ENCODE measurements at places on chromosomes 7 and 10.

DNA sequence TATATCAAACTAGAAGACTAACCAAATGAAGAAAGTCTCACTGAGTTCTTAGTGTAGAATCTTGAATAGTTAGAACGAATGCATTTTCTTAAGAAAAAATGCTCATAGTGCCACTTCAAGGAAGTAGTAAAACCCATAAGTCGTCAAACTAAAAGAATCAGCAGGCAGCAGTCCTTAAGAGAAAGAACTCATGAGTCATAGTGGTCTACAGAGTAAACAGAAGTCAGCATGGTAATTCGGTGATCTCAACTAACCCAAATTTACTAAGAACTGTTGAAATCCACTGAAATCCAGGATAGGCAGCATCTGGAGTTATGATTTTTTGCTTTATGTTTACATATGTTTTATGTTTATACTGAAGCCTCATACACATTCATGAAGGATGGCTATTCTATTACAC lies 256.2 kb downstream of the LHFPL3 start:
- peak; percentile 10 for DNase-seq

- DNase-seq: no peak
These were observed 8.1 kb downstream of the PGAM2 start for GRCh38 chr7:44057181-44057848.

GRCh38 chr7:139943401-139943800 lies 114.3 kb downstream of the TBXAS1 start:
- no peak for DNase-seq

- DNase-seq: no peak
These were observed 19.5 kb upstream of the PNLIP start for GRCh38 chr10:116526219-116526618.

DNA sequence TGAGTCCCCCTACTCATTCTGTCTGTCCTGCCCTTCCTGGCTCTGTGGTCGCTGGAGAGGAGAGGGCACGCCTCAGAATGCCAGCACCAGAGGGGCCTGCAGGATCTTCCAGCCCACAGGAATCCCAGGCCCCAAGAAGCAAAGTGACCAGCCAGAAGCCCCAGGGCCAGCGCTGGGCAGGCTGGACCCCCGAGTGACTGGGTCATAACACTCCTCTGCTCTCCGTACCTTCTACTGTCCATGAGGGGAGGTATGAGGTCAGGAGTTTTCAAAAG lies 102.6 kb upstream of the GPR26 start:
- DNase-seq: no peak

- no peak for DNase-seq
These were observed 543.8 kb downstream of the ARL4A start for GRCh38 chr7:13231216-13231615.

DNA sequence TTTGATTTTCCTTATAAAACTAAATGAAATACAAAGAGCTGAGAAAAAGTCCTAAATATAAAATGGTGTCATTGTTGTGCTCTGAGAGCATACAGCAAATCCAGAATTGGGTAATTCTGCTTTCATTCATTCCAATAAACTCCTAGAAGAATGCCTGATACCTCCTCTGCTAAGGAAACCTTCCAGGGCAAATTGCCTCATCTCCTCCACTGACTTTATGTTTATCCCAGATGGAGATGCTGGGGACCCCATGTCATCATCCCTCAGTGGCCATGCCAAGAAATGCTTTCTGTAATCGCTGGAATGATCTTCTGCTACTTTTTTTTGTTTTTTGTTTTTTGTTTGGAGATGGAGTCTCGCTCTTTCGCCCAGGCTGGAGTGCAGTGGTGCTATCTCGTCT lies 119.3 kb upstream of the PRKCQ start:
- DNase-seq: no peak

DNA sequence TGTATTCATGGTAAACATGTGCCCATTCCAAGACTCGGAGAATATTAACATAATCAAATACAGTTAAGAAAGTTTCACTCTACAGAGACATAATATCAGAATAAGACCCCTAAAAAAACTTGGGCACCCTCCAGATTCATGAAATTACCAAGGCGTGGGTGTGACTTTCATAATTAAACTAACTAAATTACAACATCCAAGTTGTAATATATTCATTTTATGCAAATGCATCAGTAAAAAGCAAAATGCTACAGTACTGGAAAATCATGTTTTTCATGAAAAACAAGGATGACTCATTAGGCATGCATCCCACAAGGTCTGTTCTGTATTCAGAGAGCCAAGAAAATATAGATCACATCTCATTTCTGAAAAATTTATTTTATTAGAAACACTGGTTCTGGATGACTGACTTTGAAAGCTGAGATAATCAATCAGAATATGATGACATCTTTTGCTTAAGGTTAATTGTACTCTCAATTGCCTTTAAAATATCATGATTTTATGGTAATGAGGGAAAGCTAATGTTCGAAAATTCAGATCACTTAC lies 248.8 kb upstream of the SMIM30 start:
- DNase-seq: no peak

DNA sequence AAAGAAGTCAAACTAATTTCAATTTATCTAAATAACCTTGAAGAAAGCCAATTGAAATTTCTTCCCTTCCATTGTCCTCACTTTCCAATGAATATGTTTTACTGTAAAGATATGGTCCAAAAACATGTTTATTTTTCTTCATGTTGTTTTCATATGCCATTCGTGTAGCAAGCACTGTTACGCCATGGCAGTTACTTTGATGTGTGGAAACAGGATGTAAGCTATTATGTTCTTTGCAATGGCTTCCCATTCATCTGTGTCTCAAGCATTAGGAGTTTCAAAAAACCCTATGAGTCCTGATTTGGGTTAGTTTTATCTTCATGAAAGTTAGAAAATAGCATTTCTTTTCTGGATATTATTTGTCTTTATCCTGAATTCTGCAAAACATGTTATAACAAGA lies 31.0 kb downstream of the GPR141 start:
- DNase-seq: no peak

- no peak for DNase-seq
These were observed 32.7 kb upstream of the SH2B2 start for GRCh38 chr7:102253973-102254370.

DNA sequence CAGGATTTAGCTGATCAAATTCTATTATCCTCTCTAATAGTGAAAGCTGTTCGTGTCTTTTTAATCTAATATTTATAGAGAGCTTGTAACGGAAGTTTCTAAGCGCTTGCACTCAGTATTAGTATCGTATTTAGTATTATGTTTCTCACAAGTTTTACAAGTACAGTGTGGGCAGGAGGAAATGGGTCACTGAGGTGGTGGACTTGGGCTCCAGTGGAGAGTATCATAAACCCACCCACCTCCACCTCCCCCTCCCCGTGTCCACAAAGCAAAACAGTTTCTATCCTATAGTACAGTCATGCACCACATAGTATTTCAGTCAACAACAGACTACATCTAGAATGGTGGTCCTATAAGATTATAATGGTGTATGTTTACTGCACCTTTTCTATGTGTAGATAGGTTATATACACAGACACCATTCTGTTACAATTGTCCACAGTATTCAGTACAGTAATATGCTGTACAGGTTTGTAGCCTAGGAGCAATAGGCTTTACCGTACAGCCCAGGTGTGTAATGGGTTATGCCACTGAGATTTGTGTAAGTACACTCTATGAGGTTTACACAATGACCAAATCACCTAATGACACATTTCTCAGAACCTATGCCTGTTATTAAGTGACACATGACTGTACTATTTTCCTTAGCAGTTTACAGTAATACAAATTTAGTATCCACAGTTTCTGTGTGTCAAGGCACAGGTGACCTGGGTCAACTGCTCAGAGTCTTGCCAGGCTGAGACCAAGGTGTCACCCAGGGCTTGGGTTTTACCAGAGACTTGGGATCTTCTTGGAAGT lies 1021.3 kb upstream of the C7orf33 start:
- no peak for DNase-seq

DNA sequence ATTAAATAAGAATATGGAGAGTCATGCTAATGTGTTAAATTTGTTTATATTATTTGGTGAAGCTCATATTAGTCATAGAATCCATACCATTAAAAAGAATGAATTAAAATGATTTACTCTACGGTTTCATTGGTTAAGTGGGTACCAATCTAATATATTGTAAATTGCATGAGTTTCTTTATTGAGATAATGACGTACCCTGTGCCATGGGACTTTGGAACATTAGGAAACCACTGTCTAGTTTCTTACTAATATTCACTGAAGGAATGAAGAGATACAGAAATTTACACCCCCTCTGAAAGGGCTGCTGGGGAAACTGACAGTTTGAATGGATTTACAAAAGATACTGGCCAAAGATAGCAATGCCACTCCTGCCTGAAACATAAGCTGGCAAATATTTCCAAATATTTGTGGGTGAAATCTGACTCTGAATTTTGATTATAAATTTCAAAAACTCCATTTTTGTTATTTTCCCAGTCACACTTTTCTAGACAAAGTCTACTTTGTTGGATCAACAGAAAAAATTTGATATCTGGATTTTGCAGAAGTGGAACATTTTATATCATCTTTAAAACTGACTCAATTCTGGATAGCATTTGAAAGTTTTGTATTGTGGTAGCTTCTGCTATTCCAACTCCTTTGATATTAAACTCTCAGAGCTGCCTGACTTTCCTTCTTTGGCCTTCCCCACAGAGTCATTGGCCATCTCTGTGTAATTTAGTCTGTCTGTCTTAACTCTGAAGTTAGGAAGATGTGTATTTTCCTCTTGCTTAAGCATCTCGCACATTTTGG lies 22.3 kb downstream of the MDFIC start:
- DNase-seq: no peak

DNA sequence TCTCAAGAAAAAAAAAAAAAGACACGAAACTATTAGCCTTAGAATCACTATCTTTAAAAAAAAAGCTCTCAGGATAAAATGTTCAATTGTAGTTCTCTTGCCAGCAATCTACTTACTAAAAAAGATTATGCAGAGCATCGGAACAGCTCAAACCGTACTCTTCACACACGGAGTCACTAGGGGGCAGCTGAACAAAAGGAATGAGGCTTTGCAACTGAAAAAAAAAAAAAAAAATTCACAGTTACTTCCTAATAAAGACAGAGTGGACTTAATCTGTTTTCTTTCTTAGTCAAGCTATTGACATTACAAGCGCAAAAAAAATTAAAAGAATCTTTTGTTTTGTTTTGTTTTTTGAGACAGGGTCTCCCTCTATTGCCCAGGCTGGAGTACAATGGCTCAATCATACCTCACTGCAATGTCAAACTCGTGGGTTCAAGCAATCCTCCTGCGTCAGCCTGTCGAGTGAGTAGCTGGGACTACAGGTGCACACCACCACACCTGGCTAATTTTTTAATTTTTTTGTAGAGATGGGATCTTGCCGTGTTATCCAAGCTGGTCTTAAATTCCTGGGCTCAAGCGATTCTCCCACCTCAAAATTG lies 11.5 kb downstream of the PMS2 start:
- peak; percentile 85 for DNase-seq

DNA sequence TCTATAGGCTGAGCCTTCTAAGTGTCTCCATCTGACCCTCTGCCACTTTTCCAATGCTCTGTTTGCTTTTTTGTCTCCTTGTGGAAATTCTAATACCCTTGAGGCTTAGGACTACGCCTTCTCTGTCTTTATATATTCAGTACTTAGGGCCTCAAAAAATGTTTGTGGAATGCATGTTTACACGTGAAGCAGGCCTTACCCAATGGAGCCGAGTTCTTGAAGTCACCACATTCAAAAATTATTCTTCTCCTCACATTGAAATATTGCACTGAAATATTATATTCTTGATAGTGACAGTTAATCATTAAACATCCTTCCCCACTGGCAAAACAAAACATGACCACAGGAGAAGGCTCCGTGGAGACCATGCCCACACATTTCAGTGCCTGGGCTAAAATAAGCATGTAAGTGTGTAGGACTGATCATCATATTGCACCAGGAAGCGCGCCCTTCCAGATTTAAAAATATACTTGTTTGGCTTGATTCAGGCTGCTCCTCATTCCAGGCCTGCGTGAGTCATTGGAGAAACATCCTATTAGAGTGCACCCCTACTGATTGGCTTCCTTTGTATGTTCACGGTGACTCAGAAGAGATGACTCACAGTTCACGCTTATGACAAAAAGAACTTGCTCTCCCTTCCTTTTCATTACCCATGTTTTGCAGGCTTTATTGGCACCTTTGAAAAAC lies 307.4 kb upstream of the AOAH start:
- peak; percentile 98 for DNase-seq

- no peak for DNase-seq
These were observed 25.0 kb upstream of the FZD1 start for GRCh38 chr7:91239171-91239604.

- DNase-seq: no peak
These were observed 4.0 kb downstream of the MAFK start for GRCh38 chr7:1534330-1535099.

DNA sequence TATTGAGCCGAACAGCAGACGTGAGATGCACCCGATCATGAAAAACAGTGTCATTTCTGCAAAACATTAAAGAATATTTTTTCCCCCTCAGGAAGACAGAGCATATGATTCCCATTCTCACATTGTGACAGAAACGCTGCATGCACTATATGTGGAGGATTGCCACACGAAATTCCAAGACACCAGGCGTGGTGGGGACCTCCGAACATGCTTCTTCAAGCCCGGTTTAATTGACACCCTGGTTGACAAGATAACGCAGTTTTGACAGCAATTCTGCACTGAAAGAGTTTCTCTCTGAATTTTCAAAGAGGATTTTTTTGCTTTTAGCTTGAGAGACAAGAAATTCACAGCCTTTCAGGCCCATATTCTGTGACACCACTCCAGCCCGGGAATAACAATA lies 442.8 kb upstream of the NRP1 start:
- DNase-seq: no peak

DNA sequence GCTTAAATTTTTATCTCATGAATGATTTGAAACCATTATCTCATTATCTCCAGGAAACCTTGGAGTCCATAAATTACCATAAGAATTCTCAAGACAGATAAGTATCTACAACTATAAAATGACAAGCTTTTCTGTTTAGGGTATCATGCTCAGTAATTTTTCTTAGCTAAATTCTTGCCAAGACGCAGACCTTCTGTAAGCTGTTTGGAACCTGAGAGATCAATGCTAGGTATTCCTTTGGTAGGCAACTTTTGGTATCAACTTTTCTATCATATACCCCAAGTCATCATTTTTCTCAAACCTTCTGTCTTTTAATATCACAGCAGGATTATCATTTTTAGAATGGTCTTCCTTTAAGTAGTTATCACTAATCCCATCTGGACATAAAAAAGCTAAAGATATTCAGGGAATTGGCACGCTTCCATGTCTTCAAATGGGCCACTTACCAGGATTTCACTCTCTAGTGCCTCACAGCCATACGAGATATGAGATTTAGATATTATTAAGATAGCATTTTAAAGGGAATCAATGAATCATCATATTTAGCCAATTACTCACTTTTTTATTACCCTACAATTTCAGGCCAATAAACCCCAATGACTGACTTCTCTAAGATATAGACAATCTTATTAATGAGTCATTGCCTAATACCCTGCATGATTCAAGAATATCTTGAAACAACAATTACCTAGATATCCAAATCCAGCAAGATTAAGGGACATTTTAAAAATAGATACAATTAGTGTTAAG lies 544.1 kb downstream of the HTR7 start:
- DNase-seq: no peak

- no peak for DNase-seq
These were observed 16.1 kb upstream of the FKBP9 start for GRCh38 chr7:32941181-32941580.
